ENCODE measurements at places on chromosomes 4 and X.

DNA sequence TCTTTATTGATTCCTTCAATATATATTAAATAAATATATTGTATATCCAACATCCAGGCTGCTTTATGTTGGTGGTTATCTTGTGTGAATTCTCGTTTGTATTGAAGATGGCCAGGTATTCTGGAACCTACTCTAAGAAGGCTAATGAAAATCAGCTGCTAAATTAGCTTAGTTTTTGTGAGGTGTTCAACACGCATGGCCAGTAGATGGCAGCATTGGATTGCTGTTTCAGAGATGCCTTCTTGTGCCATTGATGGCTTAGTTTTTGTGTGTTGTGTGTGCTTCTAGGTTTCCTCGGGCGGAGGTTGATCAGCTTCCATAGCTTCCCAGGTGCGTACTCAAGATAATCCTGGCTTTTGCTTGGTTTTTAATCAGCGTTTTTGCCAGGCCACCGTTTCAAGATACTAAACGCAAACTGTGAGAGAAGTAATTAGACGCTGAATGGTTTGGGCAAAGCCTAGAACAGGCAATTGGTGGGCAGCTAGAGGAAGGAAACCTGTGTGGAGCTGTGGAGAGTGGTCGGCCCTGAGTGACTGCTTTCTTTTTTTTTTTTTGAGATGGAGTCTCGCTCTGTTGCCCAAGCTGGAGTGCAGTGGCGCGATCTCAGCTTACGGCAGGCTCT lies 15.1 kb downstream of the NOCT start:
- no peaks in the 10 kb centered on the region for H3K36me3 ChIP-seq
- peak; percentile 72 for DNase-seq
- H3K4me3 ChIP-seq, result no peak overlapping the region
- H3K27me3 ChIP-seq, result no peaks in the 10 kb centered on the region
- H3K27ac ChIP-seq, result peak overlapping the region; percentile 11

DNA sequence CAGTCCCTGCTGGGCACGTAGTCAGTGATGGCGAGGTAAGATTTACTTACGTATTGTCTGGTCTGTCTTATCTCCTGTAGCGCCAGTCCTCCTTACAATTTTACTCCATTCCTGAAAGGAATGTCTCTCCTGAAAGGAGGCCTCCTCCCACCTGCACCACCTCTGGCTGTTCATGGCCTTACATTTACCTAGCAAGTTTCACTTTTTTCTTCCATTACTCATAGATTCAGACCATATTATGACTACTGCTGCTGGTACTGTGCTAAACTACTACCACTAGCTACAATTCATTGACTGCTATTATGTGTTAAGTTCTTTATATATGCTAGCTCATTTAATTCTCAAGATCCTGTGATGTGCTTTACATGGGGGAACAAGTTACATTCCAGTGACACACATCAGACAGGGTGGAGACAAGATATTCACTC lies 189.9 kb downstream of the BMPR1B start:
- no peak overlapping the region for H3K4me3 ChIP-seq
- H3K4me1 ChIP-seq, result no peaks in the 10 kb centered on the region
- no peaks in the 10 kb centered on the region for H3K36me3 ChIP-seq
- DNase-seq, result no peak
- H3K27ac ChIP-seq, result no peak overlapping the region

- H3K36me3 ChIP-seq, result no peaks in the 10 kb centered on the region
- H3K4me3 ChIP-seq, result no peak overlapping the region
- DNase-seq, result no peak
- no peak overlapping the region for H3K27ac ChIP-seq
- peaks cover 14% of the 10 kb centered on the region for H3K27me3 ChIP-seq
Observed at GRCh38 chr4:53584658-53585057, 6.6 kb downstream of the LNX1 start.

DNA sequence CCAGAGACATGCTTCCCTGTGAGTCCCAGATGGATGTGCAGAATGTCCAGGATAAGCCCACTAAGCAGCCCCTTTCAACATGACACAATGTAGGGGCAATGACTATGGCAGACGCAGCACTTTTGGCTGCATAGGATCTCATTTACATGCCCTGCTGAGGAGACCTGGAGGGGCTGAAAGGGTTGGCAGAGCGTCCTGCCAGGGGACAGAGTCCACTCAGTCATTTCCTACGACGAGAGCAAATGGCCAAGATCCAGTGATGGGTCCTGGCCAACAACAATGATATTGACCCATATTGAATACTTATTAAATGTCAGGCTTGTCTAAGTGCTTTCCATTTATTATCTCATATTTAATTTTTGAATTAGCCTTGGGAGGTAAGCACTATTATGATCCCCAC lies 41.4 kb downstream of the LGI2 start:
- no peak overlapping the region for H3K27ac ChIP-seq
- no peaks in the 10 kb centered on the region for H3K36me3 ChIP-seq
- no peaks in the 10 kb centered on the region for H3K4me1 ChIP-seq
- H3K4me3 ChIP-seq, result no peak overlapping the region
- DNase-seq, result no peak

GRCh38 chr4:176753049-176753448 lies 39.7 kb downstream of the VEGFC start:
- H3K4me1 ChIP-seq, result no peaks in the 10 kb centered on the region
- no peaks in the 10 kb centered on the region for H3K36me3 ChIP-seq
- H3K27me3 ChIP-seq, result no peaks in the 10 kb centered on the region
- no peak for DNase-seq

DNA sequence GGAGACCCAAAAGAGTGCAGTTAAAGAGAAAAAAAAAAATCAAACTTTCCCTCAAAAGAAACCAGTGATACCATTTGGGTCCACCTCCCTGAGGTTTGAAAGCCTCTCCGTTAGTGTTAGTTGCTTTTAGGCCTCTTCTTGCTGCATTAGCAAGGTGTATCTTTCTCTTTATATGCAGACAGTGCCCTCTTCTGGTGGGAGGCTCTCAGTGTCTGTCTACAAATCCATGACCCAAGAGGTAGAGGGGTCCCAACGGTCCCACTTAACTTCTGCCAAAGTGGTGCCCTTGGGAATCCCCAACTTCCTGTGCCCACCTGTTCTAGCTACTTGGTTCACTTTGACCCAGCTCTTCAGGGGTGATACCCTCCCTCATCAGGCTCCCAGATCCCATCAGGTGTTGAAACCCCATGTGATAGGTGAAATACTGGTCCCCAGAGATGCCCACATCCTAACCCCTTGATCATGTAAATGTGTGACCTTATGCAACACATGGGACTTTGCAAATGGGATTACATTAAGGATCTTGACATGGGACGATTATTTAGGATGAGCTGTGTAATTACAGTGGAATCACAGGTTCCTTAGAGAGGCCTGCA lies 63.7 kb upstream of the CD99 start:
- no peak overlapping the region for H3K4me3 ChIP-seq
- peaks cover 36% of the 10 kb centered on the region for H3K4me1 ChIP-seq
- H3K36me3 ChIP-seq, result peaks cover 64% of the 10 kb centered on the region
- H3K27ac ChIP-seq, result peak overlapping the region; percentile 100

- H3K27me3 ChIP-seq, result no peaks in the 10 kb centered on the region
- no peak overlapping the region for H3K27ac ChIP-seq
- DNase-seq, result no peak
- no peaks in the 10 kb centered on the region for H3K36me3 ChIP-seq
Observed at GRCh38 chrX:33171041-33171440, 40.3 kb downstream of the DMD start.

GRCh38 chr4:153594210-153594609 lies 89.9 kb upstream of the TLR2 start:
- no peak overlapping the region for H3K4me3 ChIP-seq
- no peak for DNase-seq
- H3K36me3 ChIP-seq, result peaks cover 30% of the 10 kb centered on the region
- H3K4me1 ChIP-seq, result peaks cover 4% of the 10 kb centered on the region
- H3K27ac ChIP-seq, result peak overlapping the region; percentile 55

DNA sequence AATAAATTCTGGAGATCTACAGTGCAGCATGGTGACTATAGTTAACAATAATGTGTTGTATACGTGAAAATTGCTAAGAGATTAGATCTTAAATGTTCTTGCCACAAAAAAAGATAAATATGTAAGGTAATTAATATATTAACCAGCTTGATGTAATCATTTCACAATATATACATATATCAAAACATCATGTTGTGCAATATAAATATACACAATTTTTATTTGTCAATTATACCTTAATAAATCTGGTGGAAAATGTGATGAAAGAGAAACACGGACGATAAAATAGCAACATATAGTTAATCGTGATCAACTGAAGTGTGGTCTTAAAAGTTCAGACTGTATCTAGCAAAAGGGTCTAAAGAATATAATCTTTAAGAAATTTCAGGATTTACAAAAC lies 16.5 kb upstream of the NDNF start:
- H3K4me3 ChIP-seq, result no peak overlapping the region
- H3K27ac ChIP-seq, result no peak overlapping the region
- H3K4me1 ChIP-seq, result no peaks in the 10 kb centered on the region
- peaks cover 3% of the 10 kb centered on the region for H3K27me3 ChIP-seq
- no peaks in the 10 kb centered on the region for H3K36me3 ChIP-seq
- no peak for DNase-seq

DNA sequence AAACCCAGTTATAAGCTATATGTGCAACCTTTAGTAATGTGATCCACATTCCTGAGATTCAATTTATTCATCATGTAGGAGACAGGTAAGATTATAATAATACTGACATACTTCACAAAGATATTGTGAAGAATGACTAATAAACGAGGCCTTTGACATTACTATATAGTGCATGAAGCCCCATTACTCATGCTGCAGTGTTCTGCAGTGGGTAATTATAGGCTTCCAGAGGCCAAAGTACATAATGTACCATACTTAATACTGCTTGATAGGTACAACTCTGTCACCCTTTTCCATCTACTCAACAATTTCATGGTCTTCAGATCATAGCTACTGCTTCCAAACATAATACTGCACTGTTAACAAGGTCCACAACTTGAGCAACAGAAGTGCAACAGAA lies 68.9 kb downstream of the COL25A1 start:
- no peaks in the 10 kb centered on the region for H3K36me3 ChIP-seq
- no peak overlapping the region for H3K27ac ChIP-seq
- no peaks in the 10 kb centered on the region for H3K4me1 ChIP-seq
- no peaks in the 10 kb centered on the region for H3K27me3 ChIP-seq
- no peak overlapping the region for H3K4me3 ChIP-seq

DNA sequence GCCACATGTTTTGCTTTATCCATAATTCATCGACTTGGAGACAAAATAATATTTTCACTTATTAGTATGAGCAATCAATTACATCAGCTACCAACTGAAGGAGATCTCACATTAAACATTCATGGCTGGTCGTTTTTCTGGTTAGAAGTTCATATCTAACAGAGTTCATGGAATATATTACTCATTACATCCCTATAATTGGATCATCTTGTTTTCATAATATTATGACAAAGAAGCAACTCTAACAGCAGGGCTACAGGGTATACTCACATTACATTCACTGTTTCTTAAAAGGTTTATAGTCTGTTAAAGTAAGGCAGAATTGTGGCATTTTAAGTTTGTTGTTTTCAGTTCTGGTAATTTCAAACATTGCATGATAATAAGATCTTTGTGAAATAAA lies 33.0 kb downstream of the GSTCD start:
- DNase-seq, result no peak
- no peak overlapping the region for H3K4me3 ChIP-seq
- no peaks in the 10 kb centered on the region for H3K4me1 ChIP-seq
- H3K27me3 ChIP-seq, result no peaks in the 10 kb centered on the region
- H3K36me3 ChIP-seq, result peaks cover 45% of the 10 kb centered on the region
- no peak overlapping the region for H3K27ac ChIP-seq

DNA sequence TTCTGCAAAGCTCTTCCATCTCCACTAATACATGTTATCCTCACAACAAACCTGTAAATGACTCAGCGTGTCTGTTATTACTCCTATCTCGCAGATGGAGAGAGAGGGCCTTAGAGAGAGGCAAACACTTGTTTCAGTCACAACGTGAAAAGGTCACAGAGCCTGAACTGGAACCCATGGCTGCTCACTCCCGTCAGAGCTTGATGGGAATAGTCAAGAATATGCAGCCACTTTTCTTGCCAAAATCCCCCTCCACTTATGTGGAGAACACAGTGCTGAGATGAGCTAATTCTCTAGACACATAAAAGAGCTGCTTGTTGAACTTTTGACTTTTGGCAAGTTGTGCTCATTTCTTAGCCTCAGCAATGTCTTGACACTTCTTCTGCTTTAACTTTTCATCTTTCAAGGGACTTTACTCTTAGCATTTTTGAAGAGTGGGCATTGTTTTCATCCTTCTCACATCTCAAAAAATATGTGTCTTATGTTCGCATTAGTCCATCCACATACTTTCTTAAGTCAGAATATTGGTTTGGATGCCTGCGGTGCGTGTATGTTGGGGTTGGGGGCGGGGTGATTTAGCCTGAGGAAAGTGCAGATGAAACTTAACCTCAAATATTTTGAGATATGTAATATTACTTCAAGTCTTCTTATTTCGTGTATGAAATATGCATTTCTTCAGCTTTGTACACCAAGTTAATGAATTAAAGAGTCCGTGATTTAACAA lies 69.2 kb downstream of the SYNPO2 start:
- H3K27ac ChIP-seq, result no peak overlapping the region
- no peaks in the 10 kb centered on the region for H3K4me1 ChIP-seq
- H3K27me3 ChIP-seq, result peaks cover 2% of the 10 kb centered on the region
- no peak overlapping the region for H3K4me3 ChIP-seq
- no peak for DNase-seq
- H3K36me3 ChIP-seq, result no peaks in the 10 kb centered on the region

DNA sequence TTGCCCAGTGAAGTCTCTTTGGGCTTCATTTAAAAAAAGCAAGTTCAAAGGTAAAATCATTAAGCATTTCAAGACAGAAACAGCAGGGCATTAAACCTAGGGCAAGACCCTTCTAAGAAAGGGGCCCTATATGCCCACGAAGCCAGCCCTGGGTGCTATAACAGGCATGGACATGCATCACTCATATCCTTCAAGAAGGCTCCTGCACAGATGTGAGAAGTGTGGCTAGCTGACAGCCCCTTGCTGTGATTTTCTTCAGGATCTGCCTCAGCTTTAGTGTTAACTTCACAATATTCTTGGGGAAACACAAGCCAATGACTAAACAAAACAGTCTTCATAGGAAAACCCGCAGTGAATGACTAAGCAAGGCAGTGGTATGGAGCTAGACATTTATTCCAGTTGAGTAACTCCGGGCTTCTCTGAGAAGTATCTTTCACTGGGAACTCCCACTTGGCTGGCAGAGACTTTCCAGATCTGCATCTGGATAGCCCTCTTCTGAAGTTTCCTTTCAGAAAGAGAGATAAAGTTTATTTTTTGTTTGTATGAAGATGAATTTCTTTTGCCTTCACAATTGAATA lies 11.9 kb upstream of the MAOA start:
- no peak overlapping the region for H3K4me3 ChIP-seq
- H3K36me3 ChIP-seq, result no peaks in the 10 kb centered on the region
- no peak overlapping the region for H3K27ac ChIP-seq
- DNase-seq, result no peak

GRCh38 chrX:110374559-110374958 lies 15.9 kb downstream of the RTL9 start:
- H3K4me1 ChIP-seq, result no peaks in the 10 kb centered on the region
- H3K4me3 ChIP-seq, result no peak overlapping the region
- H3K27me3 ChIP-seq, result peaks cover 6% of the 10 kb centered on the region

GRCh38 chr4:151675411-151675971 lies 85.3 kb downstream of the GATB start:
- DNase-seq, result no peak
- H3K27me3 ChIP-seq, result no peaks in the 10 kb centered on the region
- no peak overlapping the region for H3K4me3 ChIP-seq
- peaks cover 24% of the 10 kb centered on the region for H3K36me3 ChIP-seq
- no peaks in the 10 kb centered on the region for H3K4me1 ChIP-seq

All from memory B cell (primary cell).